ENCODE measurements at places on chromosomes 16 and 17. TPM values are rescaled to one million over a fixed set of nuclear protein-coding genes. Genes with fewer than 3 reads are reported as not detected.

FAM20A gene
- total RNA-seq = 0.26 TPM

KRT17 gene
- 30,463 TPM for total RNA-seq

C16orf92 gene
- not detected for total RNA-seq

DNA sequence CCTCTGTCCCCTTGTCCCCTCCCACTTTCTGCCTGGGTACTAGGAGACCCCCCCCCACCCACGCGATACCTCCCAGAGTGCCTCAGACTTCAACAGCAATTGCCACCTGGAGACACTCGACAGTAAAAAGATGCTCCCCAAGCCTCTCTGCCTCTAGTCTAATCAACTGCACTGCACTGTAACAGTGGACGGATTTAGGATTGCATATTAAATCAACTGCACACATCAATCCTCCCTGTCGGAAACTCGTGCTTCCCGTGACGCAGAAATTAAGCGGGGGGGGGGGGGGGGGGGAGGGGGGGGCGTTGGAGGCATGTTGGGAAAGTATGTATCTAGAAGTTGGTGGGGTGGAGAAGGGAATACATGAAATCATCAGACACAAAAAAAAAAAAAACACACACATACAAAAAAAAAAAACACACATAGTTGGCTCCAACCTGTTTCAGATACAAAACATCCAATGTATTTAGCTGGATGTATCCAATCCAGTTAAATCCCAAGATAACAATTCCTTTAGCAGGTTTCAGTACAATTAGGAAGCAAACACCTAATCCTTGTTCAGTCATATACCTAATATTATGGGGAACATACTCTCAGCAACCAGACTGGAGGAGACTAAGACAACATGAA lies 29.7 kb downstream of the FAM222B start:
- DNase-seq = peak; percentile 39

DNAI2 gene
- not detected for total RNA-seq

HOXB8 gene
- not detected for total RNA-seq

All from bronchial epithelial cell (primary cell).